ENCODE measurements at places on chromosomes 4 and X. TPM values are rescaled to one million over a fixed set of nuclear protein-coding genes. Genes with fewer than 3 reads are reported as not detected.

Gene TIGD4
- total RNA-seq = 0.12 TPM

Gene TEX13D
- not detected for total RNA-seq

Gene IL1RAPL2
- total RNA-seq = not detected

Gene GPM6B
- 0.03 TPM for total RNA-seq

Gene PCDH10
- 0.13 TPM for total RNA-seq

Gene MED12
- total RNA-seq = 13.4 TPM

Gene SYNPO2
- 0.96 TPM for total RNA-seq

Gene ADAD1
- not detected for total RNA-seq

Gene TCEAL9
- total RNA-seq = 109 TPM

Gene UGT2A3
- total RNA-seq = not detected

Gene KDR
- not detected for total RNA-seq

Gene ARSD
- 11.9 TPM for total RNA-seq

Gene ADH1C
- total RNA-seq = not detected

Gene FAM9C
- not detected for total RNA-seq

Gene DNAAF6
- total RNA-seq = not detected

Gene AFM
- not detected for total RNA-seq

Gene NKX3-2
- 0.09 TPM for total RNA-seq

Gene GPR82
- total RNA-seq = not detected

Gene BANK1
- total RNA-seq = 1.1 TPM

Gene CXorf49
- not detected for total RNA-seq

Gene PF4V1
- not detected for total RNA-seq

Gene NSD2
- total RNA-seq = 42.6 TPM

Gene DRP2
- total RNA-seq = 0.21 TPM

Gene RTL9
- 0.06 TPM for total RNA-seq

Gene BEND2
- not detected for total RNA-seq

Gene OPHN1
- 1.5 TPM for total RNA-seq

Gene CXXC4
- 0.02 TPM for total RNA-seq

Gene GRIA3
- total RNA-seq = not detected

Gene TCEAL2
- total RNA-seq = not detected

Gene ABLIM2
- 0.58 TPM for total RNA-seq

Gene MAGEB2
- total RNA-seq = not detected

Gene ADRA2C
- total RNA-seq = 11.5 TPM

Gene SATL1
- total RNA-seq = not detected

Gene ADGRA3
- total RNA-seq = 23.4 TPM

Gene RRH
- total RNA-seq = not detected

Gene PCSK1N
- 40.2 TPM for total RNA-seq

Gene FAM9B
- total RNA-seq = not detected

Gene CT45A2
- total RNA-seq = not detected

Gene DNASE1L1
- 20.6 TPM for total RNA-seq

Gene BEX2
- 12.9 TPM for total RNA-seq

Gene CCDC158
- total RNA-seq = not detected
